Stimulated activated CD4-positive, alpha-beta T cell treated with anti-CD3 and anti-CD28 coated beads, Interleukin-15, amount 100 ng/mL, for 1 hour (primary cell): ENCODE measurements at places on chromosomes 1 and 21.

GRCh38 chr1:86194491-86195034, 38.0 kb upstream of the COL24A1 start:
- DNase-seq, result no peak

DNA sequence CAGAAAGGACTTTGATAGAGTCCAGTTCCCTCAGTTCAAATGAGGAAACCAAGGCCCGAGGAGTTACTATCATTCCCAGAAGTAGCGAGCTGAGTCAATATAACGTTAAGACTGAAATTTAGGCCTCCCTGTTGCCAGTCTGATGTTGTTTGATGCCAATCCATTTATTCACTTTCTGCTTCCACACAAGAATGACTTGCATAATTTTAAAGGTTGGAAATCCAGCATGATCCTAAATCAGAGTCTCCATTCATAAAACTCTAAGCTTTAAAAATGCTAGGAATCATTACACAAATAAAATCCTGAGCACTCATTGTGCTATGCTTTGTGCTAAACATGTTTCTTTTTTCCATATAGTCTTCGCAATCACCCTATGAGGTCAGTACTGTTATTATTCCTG, 414.4 kb downstream of the PTBP2 start:
- no peak for DNase-seq

- no peak for DNase-seq
Observed at GRCh38 chr1:209870151-209870831, 42.5 kb downstream of the UTP25 start.

- DNase-seq, result no peak
Observed at GRCh38 chr1:231603598-231604275, 22.9 kb upstream of the DISC1 start.

- no peak for DNase-seq
Observed at GRCh38 chr1:100866041-100866900, 28.4 kb downstream of the EXTL2 start.

DNA sequence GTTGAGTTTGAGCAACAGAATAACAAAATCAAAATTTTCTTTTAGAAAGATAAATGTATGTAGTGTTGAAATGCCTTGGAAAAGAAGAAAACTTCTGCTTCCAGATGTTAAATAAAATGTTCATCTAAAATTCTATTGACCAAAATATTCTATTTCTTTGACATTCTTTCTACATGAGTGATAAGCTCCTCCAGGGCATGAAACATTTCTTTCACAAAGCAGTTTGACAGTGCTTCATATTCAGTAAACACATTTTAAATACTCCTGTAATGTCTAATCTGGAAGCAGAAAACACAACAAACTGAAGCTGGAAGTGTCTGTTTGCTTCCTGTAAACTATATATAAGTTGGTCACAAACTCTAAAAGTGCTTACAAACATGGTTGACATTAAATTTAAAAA, 61.5 kb downstream of the RGS21 start:
- no peak for DNase-seq

- DNase-seq, result no peak
Observed at GRCh38 chr1:3676581-3677470, 24.5 kb downstream of the TP73 start.

- DNase-seq, result peak; percentile 71
Observed at GRCh38 chr1:228464487-228464983, 22.6 kb upstream of the RNF187 start.

- DNase-seq, result no peak
Observed at GRCh38 chr1:221858818-221859611, 117.1 kb upstream of the DUSP10 start.

- DNase-seq, result no peak
Observed at GRCh38 chr1:184056921-184057555, 5.5 kb downstream of the TSEN15 start.
